ENCODE measurements at places on chromosomes 12 and 14.

- DNase-seq, result no peak
Observed at GRCh38 chr12:92543840-92544239, 158.9 kb upstream of the PLEKHG7 start.

DNA sequence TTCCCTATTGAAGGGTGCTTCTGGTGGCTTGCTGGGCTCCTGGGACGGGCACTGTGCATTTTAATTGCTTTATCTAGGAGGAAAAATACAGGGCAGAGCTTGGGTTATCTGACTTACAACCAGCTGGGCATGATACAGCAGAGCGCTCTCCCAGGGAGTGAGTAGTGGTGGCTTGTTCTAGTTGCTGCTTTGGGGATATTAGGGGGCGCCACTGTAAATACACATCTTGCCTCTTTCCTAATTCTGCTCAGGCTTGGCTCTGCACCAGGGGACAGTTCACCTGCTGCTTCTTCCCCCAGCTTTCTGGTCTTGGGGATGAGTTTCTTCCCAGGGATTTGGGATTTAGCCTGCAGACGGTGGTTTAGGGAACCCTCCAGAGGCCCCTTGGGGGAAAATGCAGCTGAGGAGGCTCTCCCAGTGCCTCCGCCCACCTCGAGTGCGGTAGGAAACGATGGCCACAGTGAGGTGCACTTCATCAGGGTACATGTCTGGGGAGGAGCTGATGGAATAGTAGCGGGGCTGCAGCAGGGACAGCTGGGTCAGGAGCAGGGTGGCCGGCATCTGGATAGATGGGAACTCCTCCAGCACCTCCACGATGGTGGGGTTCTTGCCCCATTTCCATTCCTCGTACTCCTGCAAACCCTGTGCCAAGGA lies 36.9 kb upstream of the FBXO21 start:
- DNase-seq, result no peak

DNA sequence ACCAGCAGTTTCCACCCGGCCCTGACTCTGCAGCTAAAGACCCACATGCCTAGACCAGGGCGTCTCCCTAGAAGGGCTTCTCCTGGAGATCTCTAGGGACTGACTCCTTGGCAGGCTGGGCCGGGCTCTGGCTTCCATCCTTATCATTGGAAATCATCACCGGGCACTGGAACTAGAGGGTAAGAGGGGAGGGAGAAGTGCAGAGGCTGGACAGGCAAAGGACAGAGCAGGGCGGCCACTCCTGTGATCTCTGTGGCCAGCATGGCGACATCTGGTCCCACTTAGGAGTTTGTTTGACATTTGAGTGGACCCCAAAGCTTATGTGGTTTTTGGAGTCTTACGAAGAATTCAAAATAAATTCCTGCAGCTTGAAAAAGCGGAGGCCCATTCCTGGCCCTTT lies 7.1 kb downstream of the LTBP2 start:
- DNase-seq, result no peak

- no peak for DNase-seq
Observed at GRCh38 chr14:32710231-32710671, 228.4 kb upstream of the NPAS3 start.

- DNase-seq, result no peak
Observed at GRCh38 chr12:30878024-30878423, 48.5 kb upstream of the TSPAN11 start.

- DNase-seq, result no peak
Observed at GRCh38 chr12:124018539-124018938, 45.5 kb downstream of the ZNF664 start.

DNA sequence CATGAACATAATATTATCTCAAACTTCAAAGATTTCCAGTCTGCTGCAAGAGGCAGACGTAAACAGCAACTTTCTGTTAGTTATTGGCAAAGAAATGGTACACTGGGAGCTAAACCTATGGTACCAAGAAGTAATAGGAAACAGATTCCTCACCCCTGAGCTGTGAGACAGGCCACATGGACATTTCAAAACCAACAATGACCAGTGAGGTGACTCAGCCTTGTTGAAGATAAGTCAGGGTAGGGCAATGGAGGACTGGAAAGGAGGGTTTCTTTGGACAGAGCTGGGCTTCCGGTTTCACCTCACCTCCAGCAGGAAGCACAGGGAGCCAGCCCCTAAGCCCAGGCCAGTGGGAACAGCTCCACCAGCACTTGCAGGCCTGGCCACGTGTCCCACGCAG lies 1320.5 kb downstream of the AACS start:
- DNase-seq, result no peak
